Ecto neural progenitor cell (in vitro differentiated cells): ENCODE measurements at places on chromosomes 12 and 14.

DNA sequence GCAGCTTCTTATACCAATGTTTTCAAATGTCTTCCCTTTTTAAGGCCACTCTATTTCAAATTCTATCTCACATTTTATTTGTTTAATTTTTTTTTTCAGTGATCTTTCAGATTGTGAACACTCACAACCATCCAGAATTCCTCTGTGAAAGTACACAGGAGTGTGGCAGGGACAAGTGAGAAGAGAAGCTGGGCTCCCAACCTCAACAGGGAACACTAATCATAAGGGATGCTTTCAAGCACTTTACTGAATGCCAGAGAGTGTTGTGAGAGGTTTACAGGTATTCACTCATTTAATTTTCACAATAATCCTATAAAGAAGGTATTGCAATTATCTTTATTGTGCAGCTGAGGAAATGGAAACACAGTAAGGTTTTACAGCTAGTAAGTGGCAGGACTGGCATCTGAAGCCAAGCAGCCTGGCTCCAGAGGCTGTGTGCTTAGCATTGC is 60.1 kb upstream of the PYGL start:
- no peak for DNase-seq

- DNase-seq: no peak
These were observed 33.4 kb upstream of the HSPB8 start for GRCh38 chr12:119145367-119145766.

DNA sequence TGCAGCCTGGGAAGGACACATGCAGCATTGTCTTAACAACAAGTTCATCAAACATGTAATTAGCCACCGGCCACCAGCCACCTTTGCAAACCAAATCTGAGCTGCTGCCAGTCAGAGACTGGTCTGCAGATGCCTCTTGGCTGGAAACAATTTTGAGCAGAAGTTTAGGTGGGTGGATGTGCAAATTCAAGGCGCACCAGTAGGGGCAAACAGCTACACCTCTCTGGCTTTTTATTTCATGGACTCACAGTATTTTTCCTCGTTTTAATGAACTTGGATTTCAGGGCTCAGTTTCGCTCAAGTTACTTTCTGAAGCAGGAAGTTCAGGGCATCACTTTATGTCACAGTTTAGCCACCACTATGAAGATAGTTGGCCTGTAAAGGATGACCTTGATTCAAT is 94.3 kb downstream of the OTX2 start:
- DNase-seq: no peak

GRCh38 chr14:69705706-69706105 is 61.2 kb upstream of the SRSF5 start:
- DNase-seq: no peak

GRCh38 chr14:75092698-75093097 is 23.3 kb downstream of the ZC2HC1C start:
- DNase-seq: no peak

DNA sequence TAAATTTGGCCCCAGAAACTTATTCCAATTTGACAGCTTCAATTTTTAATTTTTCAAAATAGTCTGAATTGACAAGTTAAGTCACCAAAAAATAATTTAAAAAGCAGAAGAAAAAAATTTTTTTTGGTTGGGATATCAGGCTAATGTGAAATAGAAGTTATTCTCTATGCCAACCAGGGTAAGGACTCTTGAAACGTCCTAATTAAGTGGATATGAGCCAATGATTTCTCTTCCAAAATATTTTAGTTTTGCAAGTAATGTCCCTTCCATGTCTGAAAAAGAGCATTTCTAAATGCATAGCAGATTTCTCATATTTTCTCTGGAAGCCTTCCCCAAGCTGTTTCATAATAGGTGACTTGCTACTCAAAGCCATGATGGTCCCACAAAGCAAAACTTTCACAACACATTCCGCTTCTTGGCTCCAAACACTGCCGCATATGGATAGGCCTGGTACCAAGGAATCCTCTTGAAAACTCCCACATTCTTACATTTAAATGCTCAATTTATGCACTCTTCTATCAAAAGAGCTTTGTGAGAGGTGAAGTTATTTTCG is 65.1 kb downstream of the SIX6 start:
- DNase-seq: no peak

DNA sequence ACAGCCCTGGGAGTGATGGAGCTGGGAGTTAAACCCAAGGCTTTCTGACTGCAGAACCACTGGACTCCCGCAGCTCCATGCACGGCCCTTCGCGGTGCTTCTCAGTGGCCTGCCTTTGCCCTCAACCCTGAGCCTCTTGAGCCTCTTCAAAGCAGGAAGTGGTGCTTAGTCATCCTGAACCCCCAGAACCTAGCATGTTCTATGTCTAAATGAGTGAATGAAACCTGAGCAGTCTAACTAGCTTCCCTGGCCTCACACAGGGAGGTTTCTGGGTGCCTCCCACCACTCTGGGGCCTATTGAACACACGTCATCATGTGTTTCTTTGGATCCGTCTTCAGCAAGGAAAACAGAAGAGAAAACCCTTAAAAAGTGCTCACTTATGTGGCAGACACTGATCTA is 117.9 kb upstream of the SFSWAP start:
- DNase-seq: no peak

GRCh38 chr14:36988989-36989388 is 183.4 kb downstream of the SLC25A21 start:
- no peak for DNase-seq

- no peak for DNase-seq
These were observed 33.7 kb downstream of the P2RX7 start for GRCh38 chr12:121166356-121166755.

DNA sequence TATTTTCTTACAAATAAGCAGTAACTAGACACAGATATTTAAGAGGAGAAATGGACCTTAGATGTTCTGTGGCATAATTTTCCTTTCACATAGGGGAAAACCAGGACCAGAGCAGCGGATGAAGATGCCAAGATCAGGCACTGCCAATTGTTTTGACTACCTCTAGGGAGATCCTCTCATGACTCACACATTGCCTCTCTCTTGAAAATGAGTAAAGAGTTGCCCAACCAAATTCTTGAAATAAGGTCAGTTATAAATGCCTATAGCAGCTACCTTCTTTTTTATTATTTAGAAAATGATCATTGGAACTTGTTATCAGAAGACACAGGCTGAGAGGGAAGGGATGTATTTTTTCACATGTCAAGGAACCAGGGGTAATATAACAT is 263.4 kb upstream of the PLEKHG7 start:
- no peak for DNase-seq

DNA sequence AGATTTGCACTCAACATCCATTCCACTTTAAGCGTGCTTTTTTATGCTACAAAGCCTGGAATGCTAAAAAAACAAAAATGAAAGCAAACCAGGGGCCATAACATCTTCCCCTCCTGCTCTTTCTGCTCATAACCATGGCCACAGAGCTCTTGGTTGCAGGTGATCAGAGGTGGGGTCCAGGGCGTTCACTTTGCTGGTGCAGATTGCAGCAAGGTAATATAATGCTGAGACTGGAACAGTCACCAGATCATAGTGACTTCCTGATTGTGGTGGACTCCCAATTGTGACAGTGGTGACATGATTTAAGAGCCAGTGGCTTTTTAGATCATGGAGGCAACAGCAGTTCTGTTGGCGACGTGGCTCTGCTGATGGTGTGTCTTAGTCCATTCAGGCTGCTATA is 115.0 kb upstream of the CPM start:
- no peak for DNase-seq

DNA sequence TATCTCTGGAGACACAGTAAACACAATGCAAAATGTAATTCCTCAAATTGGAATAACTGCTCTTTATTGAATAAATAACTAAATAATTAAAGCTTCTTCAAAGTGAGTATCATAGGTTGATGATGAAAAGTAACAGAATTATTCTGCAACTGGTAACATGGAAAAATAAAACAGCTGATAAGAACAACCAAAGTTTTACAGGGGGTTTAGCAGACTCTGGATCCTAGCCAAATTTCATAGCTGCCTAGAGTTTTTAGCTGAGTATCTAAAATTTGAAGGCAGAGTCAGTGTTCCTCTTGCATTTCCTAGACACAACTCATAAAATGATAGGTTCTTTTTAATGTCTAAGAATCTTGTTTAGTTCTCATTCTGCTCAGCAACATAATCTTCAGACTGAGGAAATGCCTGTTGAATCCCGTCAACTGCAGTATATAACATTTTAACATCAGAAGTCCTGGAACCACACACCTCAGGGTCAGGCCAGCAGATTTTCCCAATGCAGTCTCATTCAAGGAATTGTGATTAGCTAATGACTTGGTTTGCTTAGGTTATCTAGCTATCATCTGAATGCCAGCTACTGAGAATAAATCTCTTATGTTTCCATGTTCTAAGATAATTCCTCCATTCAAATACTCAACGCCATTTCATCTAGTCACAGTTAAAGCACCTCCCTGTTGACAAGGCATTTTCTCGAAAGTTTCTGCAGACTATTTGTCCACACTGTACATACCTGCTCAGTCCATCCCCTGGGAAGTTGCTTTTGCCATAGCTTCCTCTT is 411.6 kb downstream of the BCAT1 start:
- no peak for DNase-seq

DNA sequence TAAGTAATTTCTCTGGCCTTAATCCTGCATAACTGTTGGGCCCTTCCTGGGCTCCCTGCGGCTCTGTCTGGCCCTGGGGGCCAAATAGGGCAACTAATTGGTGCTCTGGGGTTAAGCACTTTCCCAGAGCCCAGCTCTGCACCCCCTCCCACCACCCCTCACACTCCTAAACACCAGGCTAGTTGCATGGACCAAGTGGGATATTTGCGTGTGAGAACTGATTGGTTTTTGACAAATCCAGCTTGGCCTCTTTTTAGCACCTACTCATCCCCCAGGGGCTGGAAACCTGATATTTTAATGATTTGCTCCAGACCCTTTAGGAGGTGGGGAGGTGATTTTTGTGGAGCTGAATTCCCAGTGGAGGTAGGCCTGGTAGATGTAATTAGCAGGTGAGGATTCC is 91.9 kb downstream of the DICER1 start:
- peak; percentile 39 for DNase-seq

GRCh38 chr14:23930742-23931141 is 22.8 kb upstream of the DHRS4 start:
- no peak for DNase-seq

GRCh38 chr14:85037411-85037810 is 492.5 kb upstream of the FLRT2 start:
- DNase-seq: no peak

GRCh38 chr12:57626921-57627445 is 6.0 kb downstream of the B4GALNT1 start:
- DNase-seq: no peak

- DNase-seq: no peak
These were observed 58.5 kb downstream of the TMTC2 start for GRCh38 chr12:82745063-82745674.

DNA sequence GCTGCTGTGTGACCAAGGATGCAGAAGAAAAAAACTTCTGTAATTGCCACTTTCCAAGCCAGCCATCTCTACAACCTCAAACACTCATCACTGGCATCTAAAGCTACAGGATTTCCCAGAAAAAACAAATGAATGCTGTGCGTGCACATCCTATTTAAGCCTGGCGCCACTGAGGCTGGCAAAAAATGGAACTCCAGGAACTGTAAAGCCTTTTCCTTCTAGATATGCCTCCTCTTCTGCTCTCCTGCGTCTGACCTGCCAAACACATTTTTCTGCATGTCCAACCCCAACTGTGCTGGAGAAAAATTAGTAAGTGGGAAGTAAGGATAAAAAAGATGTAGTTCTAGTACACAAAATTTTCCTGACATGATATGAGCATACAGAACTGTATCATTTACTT is 184.9 kb downstream of the ITPR2 start:
- no peak for DNase-seq

DNA sequence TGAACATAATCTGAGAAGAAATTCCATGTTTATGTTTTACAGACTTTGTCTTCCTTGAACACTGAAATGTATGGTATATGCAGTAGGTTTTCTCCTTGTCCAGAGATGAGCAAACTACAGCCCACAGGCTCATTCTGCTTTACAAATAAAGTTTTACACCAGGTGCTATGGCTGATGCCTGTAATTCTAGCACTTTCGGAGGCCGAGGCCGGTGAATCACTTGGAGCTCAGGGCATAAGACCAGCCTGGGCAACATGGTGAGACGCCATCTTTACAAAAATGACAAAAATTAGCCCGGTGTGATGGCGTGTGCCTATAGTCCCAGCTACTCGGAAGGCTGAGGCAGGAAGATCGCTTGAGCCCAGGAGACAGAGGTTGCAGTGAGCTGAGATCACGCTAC is 64.7 kb downstream of the LRP6 start:
- DNase-seq: no peak

DNA sequence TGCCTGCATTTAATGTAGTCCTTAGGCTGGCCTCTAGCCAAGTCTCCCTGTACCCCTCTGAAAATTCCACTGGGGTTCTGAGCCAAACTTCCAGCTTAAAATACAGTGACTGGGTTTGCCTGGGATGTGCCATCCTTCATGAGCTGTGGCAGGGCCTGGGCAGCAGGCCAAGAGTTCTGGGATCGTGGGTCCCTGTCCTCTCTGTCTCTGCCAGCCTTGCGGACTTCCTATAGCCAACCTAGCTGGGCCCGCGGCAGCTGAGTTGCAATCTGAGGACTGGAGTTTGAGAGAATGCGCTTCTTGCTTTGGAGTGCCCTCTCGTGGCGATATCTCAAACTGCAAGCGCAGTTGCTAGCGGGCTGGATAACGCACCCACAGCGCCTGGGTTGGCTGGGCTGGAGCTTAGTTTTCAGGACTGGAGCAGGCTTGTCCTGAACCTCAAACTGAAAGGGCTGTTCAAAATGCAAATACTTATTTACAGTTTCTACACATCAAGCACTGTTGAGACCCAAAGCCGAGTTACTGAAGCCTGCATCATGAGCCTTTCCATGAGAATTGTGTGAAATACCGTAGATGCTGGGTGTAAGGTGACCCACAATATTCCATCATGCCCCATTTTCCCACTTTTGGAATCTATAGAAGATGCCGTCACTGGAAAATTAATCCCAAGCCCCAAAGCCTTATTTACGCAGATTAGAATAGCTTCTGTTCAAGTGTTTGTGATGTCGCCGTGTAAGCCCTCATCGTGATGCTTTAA is 7.3 kb upstream of the IFI27L2 start:
- peak; percentile 89 for DNase-seq

- DNase-seq: no peak
These were observed 162.7 kb downstream of the EGLN3 start for GRCh38 chr14:33788161-33788560.

GRCh38 chr12:18502422-18502968 is 235.3 kb downstream of the PLCZ1 start:
- no peak for DNase-seq

DNA sequence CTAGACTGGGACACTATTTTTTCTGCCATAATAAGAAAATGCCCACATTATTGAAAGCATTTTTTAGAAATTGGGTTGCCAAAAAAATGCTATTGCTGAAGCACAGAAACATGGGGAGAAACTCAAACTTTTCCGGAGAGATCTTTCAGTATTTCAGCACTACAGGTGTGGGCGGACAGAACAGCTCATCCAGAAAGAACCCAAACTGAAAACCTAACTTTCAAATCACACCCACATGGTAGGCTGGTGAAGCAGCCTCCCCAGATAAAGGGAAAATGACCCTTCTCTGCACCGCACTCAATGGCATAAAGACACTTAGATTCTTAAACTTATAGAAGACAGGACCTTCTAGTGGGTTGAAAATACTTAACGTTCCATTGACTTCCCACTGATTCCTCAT is 62.3 kb upstream of the TMPO start:
- no peak for DNase-seq
